Activated CD4-positive, CD25-positive, alpha-beta regulatory T cell treated with anti-CD3 and anti-CD28 coated beads, Interleukin-2, amount 50 U/mL, for 72 hours (primary cell): ENCODE measurements at places on chromosomes 7 and 10.

- no peak for DNase-seq
These were observed 275.8 kb upstream of the PPP2R2D start for GRCh38 chr10:131625041-131625440.

- DNase-seq: no peak
These were observed 15.1 kb downstream of the GATA3 start for GRCh38 chr10:8069627-8070026.

DNA sequence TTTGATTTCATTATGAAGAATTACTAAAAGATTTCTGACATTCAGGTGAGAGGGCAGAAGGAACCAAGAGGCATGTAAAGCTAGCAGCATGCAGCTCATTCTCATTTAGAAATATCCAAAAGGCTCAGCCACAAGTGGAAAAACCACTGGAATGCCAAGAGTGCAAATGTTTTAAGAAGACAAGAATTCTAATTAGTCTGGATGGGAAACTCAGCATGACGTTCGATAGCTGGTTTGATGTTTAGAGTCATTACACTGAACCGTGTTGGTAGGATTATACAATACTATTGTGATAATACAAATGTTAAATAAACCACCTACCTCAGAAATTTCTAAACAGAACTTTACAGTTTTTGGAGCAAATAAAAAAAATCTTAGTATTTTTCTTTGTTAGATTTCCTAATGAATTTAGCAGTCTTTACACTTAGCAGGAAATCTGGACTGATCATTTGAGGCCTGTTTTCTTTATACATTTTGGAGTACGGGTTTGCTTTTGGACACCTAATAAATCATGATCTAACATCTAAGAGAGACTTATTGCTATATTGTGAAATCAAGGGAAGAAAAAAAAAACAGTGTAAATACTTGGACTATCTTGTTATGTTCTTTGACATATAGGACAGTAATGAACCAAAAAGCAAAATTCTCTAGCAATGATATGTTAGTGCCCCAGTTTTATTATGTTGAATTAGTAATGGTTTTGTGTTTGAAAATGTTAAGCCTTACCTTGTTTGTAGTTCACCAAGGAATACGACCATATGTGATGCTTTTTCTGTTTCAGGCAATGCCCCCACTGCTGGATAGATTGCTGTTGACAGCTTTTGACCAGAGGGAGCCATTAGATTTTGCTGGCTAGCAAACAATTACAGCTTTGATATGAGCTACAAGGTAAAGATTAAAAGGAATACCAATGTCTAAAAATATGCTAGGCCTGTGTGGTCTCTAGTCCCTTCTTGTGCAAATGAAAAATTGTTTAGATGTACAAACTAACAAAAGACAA, 354.1 kb upstream of the SEMA3A start:
- no peak for DNase-seq

DNA sequence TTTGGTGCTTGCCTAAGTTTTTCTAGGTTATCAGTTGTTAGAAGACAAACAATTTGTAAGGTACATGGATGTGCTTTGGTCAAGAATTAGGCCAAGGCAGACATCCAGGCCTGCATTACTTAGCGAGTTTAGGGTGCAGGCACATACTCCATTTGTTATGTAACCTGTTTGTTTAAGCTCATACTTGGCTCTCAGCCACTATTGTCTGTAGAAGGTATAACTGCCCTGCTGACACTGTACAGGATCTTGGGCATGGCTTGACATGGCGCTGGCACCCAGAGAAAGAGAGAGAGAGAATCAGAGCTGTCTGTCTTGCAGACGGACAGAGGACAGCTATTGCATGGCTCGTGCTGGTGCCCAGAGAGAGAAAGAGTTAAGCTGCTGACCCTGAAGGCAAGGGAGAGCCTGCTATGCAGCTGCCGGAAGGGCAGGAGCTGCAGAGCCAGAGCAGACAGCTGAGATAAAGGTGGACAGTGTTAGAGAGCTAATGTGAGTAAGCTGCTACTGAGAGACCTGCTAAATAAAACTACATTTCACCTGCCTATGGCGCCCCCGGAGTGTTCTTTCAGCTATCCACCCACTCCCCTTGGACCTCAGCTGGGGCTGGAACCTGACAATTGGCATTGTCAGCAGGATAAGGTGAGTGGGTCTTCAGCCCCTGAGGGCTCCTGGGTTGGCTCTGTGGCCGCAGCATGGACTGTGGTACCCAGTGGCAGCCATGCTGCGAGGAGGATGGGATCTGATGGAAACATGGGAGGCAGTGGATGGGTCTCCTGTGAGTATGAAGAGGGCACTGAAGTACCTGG, 120.9 kb upstream of the TMEM106B start:
- no peak for DNase-seq

GRCh38 chr7:96174812-96175211, 147.1 kb downstream of the SLC25A13 start:
- DNase-seq: no peak

DNA sequence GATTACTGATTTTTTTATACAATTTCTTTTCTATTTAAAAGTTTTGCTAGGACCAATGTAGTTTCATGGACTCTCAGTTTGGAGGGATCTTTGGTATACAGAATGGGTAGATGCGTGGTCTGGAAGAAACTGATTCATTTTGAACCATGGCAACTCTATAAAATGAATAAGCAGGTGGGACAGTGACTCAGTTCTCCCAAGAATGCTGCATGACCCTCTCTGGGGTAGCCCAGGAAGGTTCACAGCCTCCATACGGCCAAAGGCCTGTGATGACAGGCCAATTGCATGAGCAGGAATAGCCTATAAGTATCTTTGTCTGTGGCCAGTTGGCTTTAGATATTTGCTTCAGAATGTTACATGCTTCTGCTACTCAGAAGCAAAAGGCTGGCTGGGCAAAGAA, 113.3 kb upstream of the RSU1 start:
- DNase-seq: no peak

GRCh38 chr10:79219322-79219957, 127.8 kb upstream of the PPIF start:
- no peak for DNase-seq

GRCh38 chr7:70094831-70095230, 496.6 kb downstream of the AUTS2 start:
- DNase-seq: no peak

GRCh38 chr10:7464691-7465090, 53.9 kb upstream of the SFMBT2 start:
- no peak for DNase-seq

- DNase-seq: no peak
These were observed 165.7 kb downstream of the NPSR1 start for GRCh38 chr7:34823650-34824258.

- DNase-seq: no peak
These were observed 37.5 kb downstream of the NET1 start for GRCh38 chr10:5449823-5450222.

GRCh38 chr10:131174211-131174565, 137.3 kb downstream of the TCERG1L start:
- DNase-seq: no peak

DNA sequence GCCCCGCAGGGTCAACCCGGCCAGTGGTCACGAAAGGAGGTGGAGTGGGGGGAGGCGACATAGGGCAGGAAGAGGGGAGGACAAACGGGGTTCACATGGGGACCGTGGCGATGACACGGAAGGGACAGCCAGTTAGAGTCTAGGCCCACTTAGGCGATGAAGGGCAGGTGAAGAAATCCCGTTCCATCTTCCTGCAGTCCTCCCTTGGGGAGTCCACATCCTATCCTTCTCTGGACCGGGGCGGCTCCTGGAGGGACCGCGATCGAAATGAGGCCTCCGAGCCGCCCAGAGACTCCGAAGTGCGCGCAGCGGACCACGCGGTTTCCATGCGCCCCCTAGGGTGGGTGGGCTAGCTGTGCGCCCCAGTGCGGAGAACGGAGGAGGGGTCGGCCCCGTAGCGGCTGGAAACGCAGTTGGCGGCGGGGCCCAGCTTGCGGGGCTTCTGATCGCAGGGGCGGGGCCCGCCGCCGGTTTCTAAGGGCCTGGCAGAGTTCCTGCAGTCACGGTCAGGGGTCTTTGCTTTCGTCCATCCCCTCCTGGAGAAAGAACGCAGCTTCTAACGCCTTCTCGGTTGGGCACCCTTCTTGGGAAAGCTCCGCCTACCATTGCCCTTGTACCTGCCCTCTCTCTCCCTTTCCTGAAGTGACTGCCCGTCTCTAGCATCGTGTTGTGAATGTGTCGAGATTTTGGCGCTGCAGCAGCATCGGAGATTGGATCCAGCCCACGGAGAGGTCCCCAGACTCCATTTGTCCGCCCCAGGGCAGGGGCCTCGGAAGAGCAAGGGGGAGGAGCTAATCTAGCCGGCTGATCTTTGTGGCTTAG, 17.9 kb upstream of the TMEM225B start:
- DNase-seq: peak; percentile 47

DNA sequence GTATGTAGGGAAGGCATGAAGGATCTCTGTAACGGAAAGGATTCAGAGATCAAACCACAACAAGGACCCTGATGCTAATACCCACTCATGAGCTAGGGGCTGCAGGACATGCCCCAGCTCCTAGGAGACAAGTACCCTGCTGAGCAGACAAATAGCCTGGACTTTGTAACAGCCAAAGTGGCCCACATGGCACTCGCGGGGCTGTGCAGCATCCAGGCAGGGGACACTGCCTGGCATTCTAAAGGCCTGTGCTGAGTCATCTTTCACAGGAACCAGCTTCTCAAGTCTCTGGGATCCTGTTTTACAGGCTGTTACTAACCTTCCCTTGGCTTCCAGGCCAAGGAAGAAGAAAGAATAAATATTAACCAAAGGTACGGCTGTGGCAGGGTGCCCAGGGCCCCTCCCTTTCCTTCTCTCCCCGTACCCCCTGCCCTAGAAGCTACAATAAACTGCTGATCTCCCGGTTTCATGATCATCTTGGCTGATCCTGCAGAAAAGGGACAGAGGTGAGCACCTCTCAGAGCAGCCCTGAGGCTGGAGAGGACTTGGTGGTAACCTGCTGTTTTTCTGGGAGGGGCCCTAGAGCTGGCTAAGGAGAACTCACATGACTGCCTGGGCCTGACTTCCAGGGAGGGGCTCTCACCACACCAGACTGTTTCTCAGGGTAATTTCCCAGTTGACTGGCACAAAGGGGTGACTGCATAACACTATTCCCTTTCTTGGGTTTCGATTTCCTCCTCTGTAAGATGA, 4.2 kb upstream of the RPEL1 start:
- DNase-seq: no peak

DNA sequence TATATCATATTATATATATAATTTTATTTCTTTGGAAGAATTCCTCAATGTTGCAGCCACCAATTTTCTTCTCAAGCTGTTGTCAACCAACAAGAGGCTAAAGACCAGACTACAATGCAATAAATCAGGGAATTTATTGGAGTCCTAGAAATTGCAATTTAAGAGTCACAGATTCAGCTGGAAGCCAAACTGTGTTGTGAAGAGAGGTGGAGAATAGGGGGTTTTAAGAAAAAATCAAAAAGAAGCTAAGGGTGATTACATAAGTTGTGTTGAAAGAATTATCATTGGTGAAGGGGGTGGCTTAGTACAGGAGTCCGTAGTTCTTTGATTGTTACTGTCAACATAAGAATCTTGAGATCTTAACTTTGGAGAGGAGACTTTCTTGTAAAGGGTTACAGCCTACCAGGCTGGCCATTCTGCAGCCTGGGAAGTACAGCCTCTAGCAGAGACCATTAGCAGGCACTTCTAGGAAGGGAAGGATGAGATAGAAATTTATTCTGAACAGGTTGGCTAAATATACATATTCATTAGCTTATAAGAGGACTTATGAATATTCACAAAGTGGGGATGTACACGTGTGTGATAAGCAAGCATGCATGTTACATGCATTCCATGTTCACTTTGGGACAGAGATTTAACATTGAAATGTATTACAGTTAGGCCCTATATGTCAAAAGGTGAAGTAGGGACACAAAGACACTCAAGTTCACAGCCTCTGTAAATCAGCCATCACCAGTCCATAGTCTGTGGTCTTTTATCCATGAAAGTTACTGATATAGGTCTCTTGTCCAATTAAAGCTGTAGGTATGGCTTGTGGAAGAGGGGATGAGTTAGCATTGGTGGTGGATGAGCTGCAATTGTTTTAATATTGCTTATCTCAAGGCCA, 8.3 kb upstream of the TMEM168 start:
- no peak for DNase-seq

- DNase-seq: no peak
These were observed 1.8 kb downstream of the CAMK2B start for GRCh38 chr7:44323381-44324203.

GRCh38 chr7:73716318-73716890, 3.1 kb downstream of the STX1A start:
- DNase-seq: no peak

DNA sequence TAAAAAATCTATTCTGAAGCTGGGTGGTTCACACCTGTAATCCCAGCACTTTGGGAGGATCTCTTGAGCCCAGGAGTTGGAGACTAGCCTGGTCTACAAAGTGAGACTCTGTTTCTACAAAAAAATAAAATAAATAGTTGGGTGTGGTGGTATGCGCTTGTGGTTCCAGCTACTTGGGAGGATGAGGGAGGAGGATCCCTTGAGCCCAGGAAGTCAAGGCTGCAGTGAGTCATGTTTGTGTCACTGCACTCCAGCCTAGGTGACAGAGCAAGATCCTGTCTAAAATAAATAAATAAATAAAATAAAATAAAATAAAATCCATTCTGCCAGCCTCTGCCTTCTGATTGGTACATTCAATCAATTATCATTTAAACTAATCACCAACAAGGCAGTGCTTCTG, 17.5 kb downstream of the ZNF33A start:
- no peak for DNase-seq

DNA sequence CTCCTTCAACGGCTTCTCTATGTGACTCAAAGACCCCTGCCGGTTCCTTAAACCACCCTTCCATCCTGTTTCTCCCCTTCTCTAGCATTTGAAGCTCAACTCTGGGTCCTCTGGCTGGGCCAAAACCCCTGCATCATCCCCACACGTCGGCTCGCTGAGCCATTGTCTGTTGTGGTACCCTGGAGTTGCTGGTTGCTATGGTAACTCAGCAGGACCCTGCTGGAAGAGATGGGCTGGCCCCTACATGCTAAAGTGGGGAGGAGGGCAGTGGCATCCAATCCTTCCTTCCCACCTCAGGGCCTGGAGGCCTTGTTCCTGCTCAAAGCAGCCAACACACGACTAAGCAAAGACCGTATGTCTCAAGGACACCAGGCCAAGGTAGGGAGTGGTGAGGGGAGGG, 452.5 kb downstream of the PLXNA4 start:
- DNase-seq: no peak

- no peak for DNase-seq
These were observed 51.7 kb downstream of the CREM start for GRCh38 chr10:35178331-35178730.

GRCh38 chr10:30528429-30528786, 94.4 kb downstream of the MAP3K8 start:
- DNase-seq: no peak

DNA sequence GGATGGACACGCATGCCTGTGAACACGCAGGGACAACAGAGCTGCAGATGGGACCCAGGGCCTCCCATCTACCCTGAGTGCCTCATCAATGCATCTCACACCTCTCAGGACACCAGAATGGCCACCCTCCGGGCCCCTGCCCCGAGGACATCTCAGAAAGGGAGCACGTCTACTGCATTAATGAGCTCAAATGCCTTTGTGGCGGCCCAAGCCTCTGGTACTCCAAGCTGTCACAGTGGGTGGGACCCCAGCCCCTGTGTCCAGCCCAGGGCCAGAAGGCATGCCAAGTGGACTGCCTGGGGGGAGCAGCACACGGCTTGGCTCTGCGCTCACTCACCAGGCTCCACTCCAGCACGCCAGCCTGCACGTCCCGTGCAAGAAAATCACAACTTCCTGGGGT, 52.0 kb downstream of the TCERG1L start:
- DNase-seq: no peak
